Activated naive CD8-positive, alpha-beta T cell treated with anti-CD3 and anti-CD28 coated beads for 36 hours (primary cell): ENCODE measurements at places on chromosomes 13 and 19.

- DNase-seq: no peak
Measured at GRCh38 chr19:34260771-34261173, 6.4 kb downstream of the GARRE1 start.

GRCh38 chr13:67662997-67663396, 432.9 kb upstream of the PCDH9 start:
- DNase-seq: no peak

DNA sequence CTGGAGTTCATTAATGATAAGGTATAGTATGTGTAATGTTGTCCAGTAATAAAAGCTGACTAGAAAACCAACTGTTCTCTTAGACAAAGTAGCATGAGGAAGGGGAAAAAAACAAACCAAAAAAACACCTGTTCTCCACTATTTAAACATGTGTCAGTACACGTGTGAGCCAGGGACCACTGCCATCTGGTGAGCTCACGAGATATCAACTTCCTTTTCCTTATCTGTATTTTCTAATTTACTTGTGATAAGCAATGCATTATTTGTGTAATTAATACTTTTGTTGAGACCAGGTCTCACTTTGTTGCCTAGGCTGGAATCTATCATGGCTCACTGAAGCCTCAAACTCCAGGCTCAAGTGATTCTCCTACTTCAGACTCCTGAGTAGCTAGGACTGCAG, 4.3 kb upstream of the SIX5 start:
- no peak for DNase-seq

DNA sequence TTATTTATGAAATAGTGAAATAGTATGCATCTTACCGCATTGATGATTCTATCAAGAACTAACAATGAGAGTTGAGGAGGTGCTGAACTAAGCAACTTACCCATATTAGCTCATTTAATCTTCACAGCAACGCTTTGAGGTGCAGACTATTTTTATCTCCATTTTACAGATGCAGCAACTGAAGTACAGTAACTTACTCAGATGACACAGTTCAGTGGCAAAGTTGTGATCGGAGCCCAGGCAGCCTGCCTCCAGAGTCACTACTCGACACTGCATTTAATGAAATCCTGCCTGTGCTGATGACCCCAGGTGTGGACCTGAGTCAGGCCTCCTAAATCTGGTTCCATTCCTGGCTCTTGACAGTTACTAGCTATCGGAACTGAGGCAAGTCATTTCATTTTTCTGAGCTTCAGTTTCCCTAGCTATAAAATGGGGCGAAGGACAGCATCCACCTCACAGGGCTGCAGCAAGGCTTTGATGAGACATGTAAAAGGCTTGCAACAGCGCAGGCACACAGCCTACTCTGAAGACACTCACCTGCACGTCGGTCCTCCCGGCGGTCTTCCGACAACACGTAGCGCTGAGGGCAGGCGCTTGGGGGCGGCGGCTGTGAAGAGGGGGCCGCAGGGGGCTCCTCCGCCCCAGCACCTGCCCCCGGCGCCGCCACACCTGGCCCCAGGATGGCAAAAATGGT, 1.5 kb downstream of the MYPOP start:
- no peak for DNase-seq

GRCh38 chr13:43596924-43597598, 189.7 kb downstream of the ENOX1 start:
- no peak for DNase-seq
